NCI-H1048 (cell line): ENCODE measurements at places on chromosomes 16 and 17.

DNA sequence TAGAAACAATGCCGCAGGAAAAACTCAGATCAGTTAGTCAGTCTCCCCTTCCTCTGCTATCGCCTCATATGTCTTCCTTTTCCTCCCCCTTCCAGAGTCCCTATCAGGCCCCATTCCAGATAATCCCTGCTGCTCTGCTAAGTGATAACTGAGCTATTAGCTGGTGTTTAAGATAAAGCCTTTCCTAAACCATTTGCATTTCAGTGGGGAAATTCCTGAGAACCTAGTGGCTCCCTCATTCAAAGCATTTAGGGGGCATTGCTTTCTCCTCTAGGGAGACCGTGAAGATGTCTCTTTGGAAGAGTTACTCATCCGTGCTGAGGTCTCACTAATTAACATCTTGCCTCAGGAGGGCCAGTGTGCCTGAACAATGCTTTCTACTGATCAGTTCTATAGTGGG, 401.6 kb downstream of the NPIPA7 start:
- DNase-seq: no peak

- DNase-seq: no peak
These were observed 31.8 kb upstream of the MAF start for GRCh38 chr16:79632289-79632688.

DNA sequence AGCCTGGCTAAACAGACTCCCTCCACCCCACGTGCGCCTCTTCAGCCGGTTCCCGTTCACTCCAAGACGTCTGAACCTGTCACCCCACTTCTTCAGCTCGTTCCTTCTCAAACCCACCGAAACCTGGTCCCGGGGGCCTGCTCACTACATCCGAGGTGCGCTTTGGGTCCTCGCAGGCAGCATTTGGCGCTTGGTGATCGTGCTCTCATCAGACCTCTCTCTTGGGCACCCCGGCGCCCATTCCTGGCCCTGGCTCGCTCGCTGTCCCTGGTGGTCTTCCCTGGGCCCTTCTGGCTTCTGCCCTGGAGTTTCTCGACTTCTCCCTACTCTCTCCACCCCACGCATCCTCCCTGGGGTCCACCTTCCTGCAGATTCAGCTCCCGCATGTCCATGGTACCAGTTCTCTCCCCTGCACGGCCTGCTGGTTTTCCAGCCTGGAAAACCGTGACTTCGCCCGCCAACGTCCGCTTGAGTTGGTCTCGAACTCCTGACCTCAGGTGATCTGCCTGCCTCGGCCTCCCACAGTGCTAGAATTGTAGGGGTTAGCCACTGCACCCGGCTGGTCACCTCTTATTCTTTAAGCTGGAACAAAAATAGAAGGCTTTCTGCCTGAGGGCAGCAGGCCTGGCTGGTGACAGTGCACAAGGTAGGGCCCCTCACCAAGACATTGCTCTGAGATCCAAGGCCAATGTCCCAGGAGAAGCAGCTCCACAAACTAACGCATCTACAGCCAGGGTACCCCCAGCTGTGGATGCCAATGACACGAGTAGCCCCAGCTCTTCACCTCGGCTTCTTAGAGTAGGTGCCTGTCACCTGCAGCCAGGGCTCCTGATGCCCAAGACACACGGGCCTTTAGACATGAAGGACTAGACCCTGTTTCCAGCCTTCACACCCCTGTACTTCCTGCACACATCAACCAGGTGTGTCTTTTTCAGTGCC, 1.1 kb upstream of the MEAK7 start:
- no peak for DNase-seq

GRCh38 chr16:87598431-87598830, 3.9 kb upstream of the JPH3 start:
- DNase-seq: no peak

- no peak for DNase-seq
These were observed 2.1 kb downstream of the SOX9 start for GRCh38 chr17:72122765-72123529.

- DNase-seq: no peak
These were observed 42.8 kb upstream of the GSE1 start for GRCh38 chr16:85570213-85570734.

DNA sequence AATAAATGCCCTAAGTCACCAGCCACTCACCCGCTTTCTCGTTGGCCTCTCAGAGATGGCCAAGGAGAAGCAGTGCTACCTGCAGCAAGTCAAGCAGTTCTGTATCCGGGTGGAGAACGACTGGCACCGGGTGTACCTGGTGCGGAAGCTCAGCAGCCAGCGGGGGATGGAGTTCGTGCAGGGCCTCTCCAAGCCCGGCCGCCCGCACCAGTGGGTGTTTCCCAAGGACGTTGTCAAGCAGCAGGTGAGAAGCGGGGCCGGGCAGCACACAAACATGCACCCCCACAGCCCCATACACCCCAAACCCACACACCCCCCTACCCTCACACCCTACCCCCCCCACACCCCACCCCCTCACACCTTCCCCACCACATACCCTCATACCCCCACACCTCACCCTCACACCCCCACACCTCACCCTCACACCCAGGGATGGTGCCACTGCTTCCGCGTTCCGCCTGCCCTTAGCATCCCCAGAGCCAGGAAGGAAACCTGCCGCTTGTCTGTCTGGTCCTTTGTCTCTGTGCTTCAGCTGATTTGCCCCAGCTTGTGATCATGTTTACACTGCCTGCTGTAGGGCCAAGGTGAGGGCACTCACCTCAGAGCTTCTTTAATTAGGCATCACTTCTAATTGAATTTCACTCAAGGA, 41.9 kb upstream of the ENDOV start:
- no peak for DNase-seq

- DNase-seq: no peak
These were observed 577.0 kb upstream of the CDH11 start for GRCh38 chr16:65698791-65699321.

DNA sequence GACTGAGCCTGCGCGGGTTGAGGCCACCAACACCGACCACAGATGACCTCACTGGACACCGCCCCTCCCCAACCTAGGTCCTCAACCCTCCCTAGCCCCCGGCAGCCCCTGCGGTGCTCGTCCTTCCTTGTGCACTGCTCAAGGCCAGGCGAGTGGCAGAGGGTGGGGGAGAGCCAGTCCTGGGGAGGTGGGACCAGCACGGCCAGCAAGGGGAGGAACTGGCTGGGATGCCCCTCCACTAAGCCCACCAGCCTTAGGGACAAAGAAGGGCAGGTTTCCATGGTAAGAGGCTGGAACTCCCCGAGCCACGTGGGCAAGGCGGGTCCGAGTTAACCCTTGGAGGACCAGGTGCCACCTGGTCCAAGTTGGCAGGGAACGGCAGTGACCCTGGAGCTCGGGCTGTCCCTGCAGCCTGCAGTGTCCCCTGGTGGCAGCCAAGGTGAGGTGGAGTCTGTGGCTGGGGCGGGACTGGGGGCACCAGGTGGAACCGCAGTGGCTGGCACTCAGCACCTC, 9.2 kb downstream of the FSCN2 start:
- no peak for DNase-seq
